Activated T-cell treated with anti-CD3 and anti-CD28 coated beads, Interleukin-2, amount 50 U/mL, for 24 hours (primary cell): ENCODE measurements at places on chromosomes 11 and 22.

- no peak for DNase-seq
Observed at GRCh38 chr22:44329179-44329796, 16.5 kb upstream of the SHISAL1 start.

GRCh38 chr11:95345651-95346050 lies 114.6 kb upstream of the SESN3 start:
- no peak for DNase-seq

DNA sequence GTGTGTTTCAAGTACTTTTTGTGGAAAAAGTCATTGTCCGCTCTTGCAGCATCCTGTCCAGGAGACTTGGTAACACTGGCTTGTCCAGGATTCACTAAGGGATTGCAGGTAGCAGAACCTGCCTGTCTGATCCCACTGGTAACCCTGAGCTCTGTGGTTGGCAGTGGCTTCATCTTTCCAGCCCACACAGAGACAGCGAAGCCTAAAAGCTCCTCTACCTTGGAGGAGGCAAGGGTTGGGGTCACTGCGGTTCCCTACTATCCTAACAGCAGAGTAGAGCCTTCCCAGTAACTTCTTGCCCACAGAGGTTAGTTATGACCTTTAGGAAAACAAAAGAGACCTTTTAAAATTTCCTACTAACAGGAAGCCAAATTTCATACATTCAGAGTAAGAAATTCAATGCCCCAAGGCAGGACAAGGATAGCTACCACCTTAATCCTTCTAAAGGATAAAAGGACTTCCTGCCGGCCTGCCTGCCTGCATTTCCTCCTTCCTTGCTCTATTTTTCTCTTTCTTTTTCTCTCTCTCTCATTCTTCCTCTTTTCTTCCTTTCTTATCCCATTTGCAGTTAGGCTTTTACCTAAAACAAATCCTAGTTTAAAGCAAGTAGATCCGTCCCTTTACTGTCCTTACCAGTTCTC lies 8.4 kb upstream of the RCN1 start:
- no peak for DNase-seq

DNA sequence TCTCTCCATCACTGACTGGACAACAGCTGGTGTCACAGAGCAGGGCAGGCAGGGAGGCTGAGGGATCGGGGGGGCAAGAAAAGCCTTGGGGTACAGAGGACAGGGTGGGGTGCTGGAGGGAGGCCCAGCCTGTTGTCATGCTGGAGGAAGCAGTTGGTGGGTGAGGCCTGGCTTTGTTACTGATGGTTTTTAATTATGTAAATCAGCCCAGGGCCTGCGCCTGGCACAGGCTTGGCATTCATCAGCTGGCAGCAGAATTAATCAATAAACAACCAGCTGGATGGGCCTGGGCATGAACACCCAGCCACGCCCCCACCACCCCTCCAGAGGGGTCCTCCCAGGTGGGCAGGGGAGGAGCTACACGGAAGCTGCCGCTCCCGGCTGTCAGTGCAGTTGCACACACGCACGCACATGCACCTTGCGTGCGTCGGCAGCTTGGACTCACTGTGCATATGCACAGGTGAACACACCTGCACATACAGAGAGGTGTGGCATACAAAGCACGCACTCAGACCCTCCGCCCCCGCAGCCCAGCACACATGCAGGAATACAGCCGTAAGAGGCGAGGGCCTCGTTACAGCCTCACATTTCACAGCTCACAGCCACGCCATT lies 21.3 kb upstream of the ELFN2 start:
- DNase-seq, result no peak

- DNase-seq, result no peak
Observed at GRCh38 chr11:63155794-63156193, 11.8 kb upstream of the SLC22A24 start.

DNA sequence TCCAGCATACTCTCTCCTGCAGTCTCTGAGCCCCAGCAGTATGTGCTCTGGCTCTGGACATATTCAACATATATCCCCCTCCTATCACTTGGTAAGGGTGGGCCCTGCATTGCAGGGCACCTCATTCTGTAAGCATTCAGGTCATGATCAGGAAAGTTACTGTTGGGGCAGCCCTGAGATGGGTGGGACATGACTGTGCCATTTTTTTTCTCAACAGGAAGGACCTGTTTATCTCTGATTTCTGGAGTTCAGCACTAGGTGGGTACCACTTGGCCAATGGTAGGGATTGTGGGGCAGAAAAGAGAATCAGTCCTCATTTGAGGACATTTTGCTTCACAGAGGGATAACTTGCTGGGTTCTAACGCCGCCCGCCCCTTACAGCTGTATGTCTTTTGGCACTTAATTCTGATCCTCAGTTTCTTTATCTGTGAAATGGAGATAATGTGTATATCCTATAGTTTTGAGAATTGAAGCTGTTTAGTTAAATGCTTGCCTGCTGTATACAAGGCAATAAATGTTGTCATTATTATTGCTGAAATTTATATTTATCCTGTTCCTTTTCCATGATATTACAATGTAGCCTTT lies 2.2 kb downstream of the SRRD start:
- no peak for DNase-seq

DNA sequence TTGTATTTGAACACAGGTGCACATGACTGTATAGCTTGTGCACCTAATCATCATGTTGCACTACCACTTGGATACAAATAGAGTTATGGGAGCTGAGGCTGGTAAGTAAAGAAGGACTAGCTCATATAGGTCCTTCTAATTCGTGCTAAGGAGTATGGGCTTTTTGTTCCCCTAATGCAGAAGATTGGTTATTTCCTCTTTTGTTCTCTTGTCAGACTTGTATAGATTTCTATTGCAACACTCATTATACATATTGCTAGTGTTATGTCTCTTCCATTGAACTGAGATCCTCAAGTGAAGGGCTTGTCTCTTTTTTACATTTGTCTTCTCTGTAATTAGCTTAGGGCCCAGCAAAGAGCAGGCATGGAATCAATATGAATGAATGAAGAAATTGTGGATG lies 54.1 kb upstream of the ARHGAP20 start:
- DNase-seq, result no peak

DNA sequence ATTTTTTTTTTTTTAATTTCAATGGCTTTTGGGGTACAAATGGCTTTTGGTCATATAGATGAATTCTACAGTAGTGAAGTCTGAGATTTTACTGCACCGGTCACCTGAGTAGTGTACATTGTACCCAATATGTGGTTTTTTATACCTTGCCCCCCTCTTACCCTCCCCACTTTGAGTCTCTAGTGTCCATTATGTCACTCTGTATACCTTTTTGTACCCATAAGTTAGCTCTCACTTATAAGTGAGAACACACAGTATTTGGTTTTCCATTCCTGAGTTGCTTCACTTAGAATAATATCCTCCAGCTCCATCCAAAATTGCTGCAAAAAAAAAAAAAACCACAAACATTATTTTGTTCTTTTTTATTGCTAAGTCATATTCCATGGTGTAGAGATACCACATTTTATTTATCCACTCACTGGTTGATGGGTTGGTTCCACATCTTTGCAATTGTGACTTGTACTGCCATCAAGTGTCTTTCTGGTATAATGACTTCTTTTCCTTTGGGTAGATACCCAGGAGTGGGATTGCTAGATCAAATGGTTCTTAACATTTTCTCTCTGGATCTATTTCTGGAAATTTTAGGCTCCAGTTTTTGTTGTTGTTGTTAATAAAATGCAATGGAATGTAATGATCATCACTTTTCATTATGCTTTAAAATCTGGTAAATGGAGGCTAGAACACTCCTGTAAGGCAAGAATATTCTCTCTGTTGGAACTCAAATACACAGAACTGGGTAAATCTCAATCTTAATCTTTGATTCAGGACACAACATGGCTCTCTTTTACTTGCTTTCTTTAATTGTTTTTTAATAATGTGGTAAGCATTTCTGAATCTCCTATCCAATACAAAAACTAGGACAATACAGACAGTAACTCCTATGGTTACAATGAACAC lies 10.3 kb downstream of the NEAT1 start:
- no peak for DNase-seq

DNA sequence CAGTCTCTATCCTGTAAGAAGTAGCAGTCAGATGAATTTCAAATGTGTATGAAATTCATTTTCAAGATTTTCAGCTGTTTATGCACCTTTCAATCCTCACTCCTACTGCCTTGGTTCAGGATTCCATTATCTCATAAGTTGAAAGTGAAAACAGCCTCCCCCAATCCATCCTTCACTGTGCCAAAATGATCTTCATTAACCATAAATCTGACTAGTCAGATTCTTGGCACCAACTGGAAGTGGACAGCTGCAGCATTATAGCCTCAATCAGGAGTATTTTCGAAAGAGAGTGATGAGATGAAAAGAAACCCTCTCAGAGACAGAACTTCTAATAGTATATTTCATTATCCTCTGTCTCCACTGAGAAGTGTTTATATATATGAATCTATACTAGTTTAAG lies 365.3 kb upstream of the PDGFD start:
- DNase-seq, result no peak

DNA sequence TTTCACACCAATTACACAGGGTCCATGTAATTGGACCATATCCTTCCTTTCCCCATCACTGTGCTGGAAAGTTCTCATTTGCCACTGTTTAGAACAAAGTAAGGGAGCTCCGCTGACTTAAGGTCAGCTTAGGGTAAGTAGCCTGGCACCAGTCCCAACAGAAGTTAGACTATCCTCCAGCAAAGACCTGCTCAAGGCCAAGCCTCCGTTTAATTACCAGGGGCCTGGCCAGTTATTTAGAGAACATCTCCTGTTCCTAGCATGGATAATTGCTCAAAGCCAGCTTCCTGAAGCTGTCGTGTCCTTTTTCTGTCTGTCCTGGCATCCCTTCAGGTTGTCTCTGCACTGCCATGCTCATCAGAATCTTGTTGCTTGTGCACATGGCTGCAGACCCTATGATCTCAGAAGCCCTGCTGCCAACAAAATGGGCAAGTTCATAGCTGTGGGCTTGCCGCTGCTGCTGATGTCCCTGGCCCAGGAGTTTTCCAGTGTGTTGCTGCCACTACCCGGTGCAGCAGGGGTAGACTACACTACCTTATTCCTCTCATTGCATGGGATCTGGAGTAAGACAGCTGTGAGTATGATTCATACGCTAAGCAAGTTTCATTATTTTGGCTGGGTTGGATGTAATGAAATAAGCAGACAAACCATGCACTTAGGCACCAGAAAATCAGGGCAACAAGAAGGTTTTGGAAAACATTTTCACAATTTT lies 8.1 kb downstream of the OR8A1 start:
- DNase-seq, result no peak

DNA sequence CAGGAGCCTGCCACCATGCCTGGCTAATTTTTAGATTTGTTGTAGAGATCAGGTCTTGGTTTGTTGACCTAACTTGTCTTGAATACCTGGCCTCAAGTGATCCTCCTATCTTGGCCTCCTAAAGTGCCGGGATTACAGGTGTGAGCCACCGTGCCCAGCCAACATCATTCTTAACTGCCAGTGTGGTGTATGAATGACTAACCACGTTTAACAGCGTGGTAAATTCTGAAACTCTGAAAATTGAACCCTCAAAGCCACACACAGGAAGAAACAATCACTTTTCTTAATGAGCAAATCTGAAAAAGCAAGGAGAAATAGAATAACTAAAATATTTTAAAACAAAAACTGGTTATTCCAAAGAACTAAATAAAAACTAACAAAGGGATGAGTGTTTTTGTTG lies 7.4 kb downstream of the TMEM9B start:
- no peak for DNase-seq

DNA sequence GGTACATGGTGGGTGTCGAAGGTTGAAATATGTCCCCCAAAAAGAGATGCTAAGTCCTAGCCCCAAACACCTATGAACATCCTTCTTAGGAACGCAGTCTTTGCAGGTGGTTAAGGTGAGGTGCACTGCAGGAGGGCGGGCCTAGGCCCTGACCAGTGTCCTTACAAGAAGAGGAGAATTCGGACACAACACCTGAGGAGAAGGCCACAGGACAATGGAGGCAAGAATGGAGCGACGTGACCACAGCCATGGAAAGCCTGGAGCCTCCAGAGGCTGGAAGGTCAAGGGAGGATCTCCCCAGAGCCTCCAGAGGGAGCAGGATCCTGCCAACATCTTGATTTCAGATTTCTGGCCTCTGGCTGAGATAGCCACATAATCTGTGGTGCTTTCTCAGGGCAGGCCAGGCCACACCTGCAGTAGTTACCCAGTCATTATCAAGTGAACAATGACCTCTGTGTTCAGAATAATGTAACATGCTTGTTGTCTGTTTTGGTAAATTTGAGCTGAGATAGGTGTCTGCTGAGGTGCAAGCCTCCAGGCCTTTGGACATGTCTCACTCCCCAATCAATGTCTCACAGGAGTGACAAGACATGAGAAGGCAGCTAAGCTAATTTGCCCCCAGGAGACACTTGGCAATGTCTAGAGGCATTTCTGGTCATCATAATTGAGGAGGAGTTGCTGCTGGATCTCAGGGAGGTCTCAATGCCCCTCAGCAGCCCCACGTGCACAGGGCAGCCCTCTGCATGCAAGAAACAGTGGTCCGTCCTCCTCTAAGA lies 498.9 kb downstream of the BRD1 start:
- no peak for DNase-seq

- DNase-seq, result no peak
Observed at GRCh38 chr11:116330439-116331185, 442.2 kb downstream of the BUD13 start.

DNA sequence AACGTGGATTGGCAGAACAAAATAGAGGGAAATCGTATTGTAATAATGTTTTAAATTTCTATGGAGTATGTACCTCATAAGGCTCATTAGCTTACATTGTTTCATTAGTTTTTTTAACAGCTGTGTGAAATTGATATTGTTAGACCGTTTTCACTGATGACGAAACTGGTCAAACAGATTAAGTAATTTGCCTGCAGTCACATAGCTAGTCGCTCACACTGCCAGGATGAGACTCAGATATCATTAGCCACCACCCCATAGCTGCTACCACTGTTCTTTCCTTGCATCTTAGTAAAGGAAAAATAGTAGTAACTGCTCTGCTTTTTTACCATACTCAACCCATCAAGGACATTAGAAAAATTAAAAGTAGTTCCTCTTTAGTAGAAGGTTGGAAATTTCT lies 64.0 kb downstream of the DKK3 start:
- DNase-seq, result no peak

GRCh38 chr11:16191868-16192240 lies 164.5 kb downstream of the SOX6 start:
- no peak for DNase-seq

- DNase-seq, result no peak
Observed at GRCh38 chr11:94521684-94522083, 9.4 kb downstream of the C11orf97 start.

DNA sequence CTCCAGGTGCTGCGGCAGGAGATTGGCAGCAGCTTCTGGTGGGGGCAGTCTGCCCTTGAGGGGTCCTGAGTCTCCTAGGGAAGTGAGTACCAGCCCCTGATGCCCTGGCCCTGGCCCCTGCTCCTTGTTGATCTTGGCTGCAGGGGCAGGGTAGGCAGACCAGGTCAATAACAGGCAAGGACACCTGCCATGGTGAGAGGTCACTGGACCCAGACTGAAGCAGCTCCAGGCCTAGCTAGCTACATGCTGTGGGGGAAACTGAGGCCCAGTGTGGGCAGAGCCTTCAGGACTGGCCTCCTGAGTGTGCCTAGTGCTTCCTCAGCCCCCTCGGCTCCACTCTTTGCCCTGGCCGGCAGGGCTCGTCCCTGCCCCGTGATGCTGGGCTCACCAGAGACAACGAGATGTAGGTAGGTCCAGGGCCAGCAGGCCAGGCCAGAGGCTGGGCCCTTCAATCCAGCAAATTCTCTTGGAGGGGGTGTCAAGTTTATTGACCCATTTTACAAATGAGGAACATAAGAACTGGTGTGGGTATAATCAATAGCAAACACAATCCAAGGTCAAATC lies 20.4 kb downstream of the RTN4R start:
- DNase-seq, result no peak

GRCh38 chr22:48237466-48238283 lies 1475.2 kb downstream of the TBC1D22A start:
- DNase-seq, result no peak
